Cerebellar nuclear complex (tissue), 1 donor: ENCODE measurements at places on chromosomes 16 and 17.

DNA sequence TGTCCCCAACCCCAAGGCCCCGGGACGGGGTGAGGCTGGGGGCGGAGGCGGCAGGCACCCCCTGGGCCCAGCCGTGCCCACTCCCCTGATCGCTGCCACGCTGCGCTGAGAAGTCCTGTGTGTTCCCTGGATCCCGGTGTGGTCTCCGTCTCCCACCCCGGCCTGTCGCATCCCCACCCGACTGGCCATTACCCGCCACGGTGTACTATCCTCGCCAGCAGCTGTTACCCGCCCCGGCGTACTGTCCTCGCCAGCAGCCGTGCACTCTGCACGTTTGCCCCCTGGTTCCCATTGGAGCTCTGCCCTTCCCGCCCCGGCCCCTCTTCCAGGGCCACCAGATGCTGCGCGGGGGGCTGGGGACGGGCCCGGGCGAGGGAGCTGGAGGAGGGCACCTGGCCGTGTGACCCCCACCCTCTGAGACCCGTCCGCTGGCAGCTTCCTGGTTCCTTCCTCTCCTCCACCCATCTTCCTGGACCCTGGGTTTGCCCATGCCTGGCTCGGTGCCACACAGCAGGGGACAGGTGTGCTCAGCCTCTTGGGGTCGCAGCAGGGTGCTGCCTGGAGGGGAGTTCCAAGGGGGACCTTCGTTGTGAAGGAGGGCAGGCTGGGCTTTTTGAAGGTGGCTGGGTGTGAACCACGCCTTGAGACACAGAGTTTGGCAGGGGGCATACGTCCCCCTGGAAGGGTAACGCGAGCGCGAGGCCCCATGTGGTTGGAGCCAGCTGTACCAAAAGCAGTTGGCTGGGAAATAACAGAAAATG, 19.7 kb downstream of the BAHCC1 start:
- DNase-seq = no peak

DNA sequence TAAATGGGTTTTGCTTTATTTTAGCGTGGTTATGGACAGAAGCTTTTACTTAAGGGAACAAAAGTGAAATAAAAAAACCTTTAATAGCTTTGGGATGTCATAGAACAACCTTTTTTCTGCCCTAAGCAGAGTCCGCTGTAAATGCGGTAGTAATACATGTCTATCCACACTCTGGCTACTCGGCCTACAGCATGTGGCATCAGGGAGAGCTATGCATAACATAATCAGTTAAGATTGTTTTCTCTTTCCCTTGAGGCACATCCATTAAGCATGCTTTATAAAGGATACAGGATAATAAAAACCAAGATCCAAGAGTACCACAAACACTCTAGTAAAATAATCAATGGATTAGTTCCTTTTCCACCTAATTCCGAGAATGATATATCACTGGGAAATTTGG, 10.3 kb downstream of the RPGRIP1L start:
- DNase-seq = no peak

DNA sequence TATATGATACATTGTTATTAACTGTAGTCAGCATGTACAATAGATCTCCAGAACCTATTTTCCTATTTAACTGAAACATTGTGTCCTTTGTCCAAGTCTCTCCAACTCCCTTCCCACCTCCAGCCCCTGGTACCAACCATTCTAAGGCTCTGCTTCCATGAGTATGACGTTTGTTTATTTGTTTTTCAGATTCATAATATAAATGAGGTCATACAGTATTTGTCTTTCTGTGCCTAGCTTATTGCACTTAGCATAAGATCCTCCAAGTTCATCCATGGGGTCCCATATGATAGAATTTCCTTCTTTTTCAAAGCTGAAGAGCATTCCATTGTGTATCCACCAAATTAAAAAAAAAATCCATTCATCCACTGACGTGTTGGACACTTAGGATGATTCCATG, 39.4 kb downstream of the OTOA start:
- no peak for DNase-seq

GRCh38 chr17:49516180-49516579, 21.1 kb downstream of the NGFR start:
- no peak for DNase-seq

DNA sequence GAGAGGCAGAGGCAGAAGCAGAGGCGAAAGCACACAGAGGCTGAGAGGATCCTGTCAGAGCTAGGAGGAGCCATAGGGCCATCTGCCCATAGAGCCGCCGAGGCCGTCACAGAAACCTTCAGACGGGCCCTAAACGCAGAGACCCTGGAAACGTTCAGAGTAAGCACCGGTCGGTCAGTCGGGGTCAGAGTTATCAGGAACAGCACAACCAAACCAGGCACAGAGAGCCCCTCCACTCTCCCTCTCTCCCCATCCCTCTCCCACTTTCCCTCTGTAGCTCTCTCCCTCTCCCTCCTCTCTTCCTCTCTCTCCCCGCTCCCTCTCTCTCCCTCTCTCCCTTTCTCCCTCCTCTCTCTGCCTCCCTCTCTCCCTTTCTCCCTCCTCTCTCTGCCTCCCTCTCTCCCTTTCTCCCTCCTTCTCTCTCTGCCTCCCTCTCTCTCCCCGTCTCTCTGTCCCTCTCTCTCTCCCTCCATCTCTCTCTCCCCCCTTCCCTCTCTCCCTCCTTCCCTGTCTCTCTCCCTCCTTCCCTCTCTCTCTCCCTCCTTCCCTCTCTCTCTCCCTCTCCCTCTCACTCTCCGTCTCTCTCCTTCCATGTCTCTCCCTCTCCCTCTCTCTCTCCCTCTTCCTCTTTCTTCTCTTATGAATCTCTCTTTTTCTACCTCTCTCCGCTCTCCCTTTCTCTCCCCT, 138.9 kb downstream of the C16orf95 start:
- no peak for DNase-seq

DNA sequence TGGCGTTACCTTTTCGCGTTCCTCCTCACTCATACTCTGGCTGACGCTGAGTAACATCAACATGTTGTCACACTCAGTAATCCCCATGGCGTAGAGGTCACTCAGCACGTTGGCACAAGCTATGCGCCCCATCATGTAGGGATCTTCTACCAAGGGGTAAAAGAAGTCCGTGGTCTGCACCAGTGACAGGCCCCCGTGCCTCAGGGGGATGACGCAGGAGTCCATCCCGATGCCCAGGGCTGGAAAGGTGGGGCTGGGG, 596 bp downstream of the SEPHS2 start:
- DNase-seq = no peak

DNA sequence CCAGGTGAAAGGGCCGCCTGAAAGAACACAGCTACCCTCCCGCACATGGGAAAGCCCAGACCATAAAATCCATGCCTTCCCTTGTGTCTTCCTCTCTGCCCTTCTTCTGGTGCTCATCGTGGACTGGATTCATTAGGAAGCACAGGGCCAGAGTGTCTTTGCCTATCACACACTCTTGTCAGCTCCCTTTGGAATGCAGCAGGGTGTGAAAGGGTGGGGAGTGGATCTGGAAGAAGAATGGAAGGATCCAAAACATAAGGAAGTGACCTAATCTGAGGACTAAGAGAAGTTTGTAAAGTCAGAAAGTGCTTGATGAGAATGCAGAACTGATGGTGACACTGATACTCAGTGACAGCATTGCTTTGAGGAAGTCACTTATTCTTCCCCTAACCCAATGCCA, 1147.3 kb upstream of the GOT2 start:
- DNase-seq = no peak

- no peak for DNase-seq
Observed at GRCh38 chr17:15384142-15384787, 42.9 kb upstream of the TEKT3 start.

DNA sequence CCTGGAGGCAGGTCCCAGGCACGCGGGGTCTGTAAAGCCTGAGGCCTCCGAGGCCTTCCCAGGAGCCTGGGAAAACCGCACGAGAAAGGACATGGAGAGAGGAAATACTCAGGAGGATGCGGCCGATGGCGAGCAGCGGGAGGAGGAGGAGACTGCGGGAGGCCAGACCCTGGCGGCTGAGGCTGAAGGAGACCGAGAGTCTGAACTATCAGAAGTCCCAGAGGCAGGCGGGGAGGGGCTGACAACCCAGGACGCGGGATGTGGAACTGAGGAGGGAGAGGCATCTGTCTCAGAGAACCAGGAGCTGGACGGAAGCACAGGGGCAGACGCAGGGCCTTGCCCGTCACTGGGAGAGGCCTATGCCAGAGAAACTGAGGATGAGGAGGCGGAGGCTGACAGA, 2.4 kb downstream of the APOBR start:
- DNase-seq = no peak

- DNase-seq = no peak
Observed at GRCh38 chr17:60089096-60089806, 10.5 kb upstream of the HEATR6 start.

GRCh38 chr16:53779186-53779585, 75.2 kb downstream of the FTO start:
- DNase-seq = no peak

DNA sequence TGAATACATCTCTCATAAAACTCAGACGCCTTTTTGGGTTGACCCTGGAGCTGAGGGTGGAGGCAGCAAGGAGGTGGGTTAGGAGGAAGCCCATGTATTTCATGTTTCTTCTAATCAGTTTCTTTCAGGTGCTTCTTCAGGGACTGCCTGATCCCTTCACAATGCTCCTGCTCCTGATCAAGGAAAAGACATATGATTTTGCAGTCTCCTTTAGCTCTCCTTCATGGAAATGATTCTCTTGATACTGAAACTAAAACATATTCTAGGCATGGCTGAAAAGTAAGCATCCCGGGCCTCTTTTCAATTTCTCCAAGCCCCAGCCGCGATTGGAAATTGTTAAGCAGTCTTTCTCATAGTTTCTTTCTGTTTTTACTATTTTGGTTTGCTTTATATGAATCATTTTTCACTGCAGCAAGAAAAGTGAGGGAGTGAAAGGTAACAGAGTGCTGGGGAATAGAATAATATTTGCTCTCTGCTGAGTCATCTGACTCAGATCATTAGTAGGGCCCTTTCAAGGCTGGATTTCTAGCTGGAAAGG, 730.7 kb downstream of the CDH11 start:
- no peak for DNase-seq

DNA sequence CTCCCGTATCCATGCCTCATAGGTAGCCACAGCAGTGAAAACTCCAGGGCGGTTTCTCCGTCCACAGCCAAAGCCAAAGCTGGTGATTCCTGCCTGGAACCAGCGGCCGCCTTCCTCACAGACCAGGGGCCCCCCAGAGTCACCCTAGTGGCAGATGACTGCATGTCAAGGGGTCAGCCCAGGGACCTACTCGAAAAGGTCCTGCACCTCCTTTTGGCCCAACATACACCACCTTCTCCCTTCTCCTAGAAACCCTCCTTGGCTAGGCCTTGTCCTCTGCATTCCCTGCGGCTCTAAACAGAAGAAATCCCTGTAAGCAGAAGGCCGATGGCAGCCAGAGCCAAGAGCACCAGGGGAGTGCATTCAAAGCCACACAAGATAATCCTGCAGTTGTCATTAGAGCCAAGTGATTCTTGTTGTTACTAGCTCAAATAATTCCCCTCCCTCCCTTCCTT, 6.1 kb downstream of the PRSS36 start:
- no peak for DNase-seq

GRCh38 chr16:85309656-85310587, 197.7 kb upstream of the CIBAR2 start:
- DNase-seq = no peak
